ENCODE measurements at places on chromosomes 13 and 19. TPM values are rescaled to one million over a fixed set of nuclear protein-coding genes. Genes with fewer than 3 reads are reported as not detected.
A peak's percentile ranks its signal among the peaks of the same experiment; 100 is the strongest.

- H3K27me3 ChIP-seq = no peaks in the 10 kb centered on the region
- no peak for DNase-seq
- H3K27ac ChIP-seq = peak overlapping the region; percentile 26
- H3K4me1 ChIP-seq = peaks cover 20% of the 10 kb centered on the region
Observed at GRCh38 chr13:77339408-77339807, 12.5 kb upstream of the MYCBP2 start.

The BRSK1 gene
- total RNA-seq = 5.6 TPM

- no peak overlapping the region for H3K4me3 ChIP-seq
- no peak overlapping the region for H3K27ac ChIP-seq
- H3K27me3 ChIP-seq = peaks cover 5% of the 10 kb centered on the region
Observed at GRCh38 chr13:101384929-101385328, 31.4 kb downstream of the NALCN start.

GRCh38 chr19:29667387-29667783, 2.1 kb downstream of the PLEKHF1 start:
- peak overlapping the region; percentile 85 for H3K27ac ChIP-seq
- H3K36me3 ChIP-seq = peaks cover 40% of the 10 kb centered on the region
- H3K27me3 ChIP-seq = no peaks in the 10 kb centered on the region
- H3K4me1 ChIP-seq = peaks cover 76% of the 10 kb centered on the region
- no peak for DNase-seq

GRCh38 chr13:49652355-49653305, 24.3 kb downstream of the ARL11 start:
- H3K27ac ChIP-seq = no peak overlapping the region
- H3K4me3 ChIP-seq = no peak overlapping the region
- no peaks in the 10 kb centered on the region for H3K27me3 ChIP-seq
- no peaks in the 10 kb centered on the region for H3K4me1 ChIP-seq
- peaks cover 2% of the 10 kb centered on the region for H3K36me3 ChIP-seq

- no peak overlapping the region for H3K4me3 ChIP-seq
- no peak for DNase-seq
- no peaks in the 10 kb centered on the region for H3K4me1 ChIP-seq
- no peaks in the 10 kb centered on the region for H3K36me3 ChIP-seq
- H3K27ac ChIP-seq = no peak overlapping the region
- peaks cover 8% of the 10 kb centered on the region for H3K27me3 ChIP-seq
Observed at GRCh38 chr13:102487330-102487729, 85.5 kb upstream of the FGF14 start.

DNA sequence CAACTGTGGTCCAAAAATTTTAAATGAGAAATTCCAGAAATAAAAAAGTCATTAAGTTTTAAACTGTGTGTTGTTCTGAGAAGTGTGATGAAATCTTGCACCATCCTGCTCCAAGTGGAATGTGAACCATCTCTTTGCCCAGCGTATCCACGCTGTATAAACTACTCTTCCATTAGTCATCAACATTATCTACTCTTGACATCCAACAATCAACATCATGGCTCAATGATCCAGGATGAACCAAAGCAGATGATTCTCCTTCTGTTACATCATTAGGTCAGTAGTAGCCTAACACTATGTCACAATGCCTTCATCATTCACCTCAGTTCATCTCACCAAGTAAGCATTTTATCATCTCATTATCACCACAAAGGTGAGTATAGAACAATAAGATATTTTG, 55.3 kb downstream of the SUCLA2 start:
- H3K36me3 ChIP-seq = peaks cover 40% of the 10 kb centered on the region
- H3K27me3 ChIP-seq = no peaks in the 10 kb centered on the region
- H3K4me1 ChIP-seq = no peaks in the 10 kb centered on the region
- DNase-seq = no peak

- no peaks in the 10 kb centered on the region for H3K4me1 ChIP-seq
- peaks cover 9% of the 10 kb centered on the region for H3K27me3 ChIP-seq
- no peak for DNase-seq
- no peak overlapping the region for H3K4me3 ChIP-seq
Observed at GRCh38 chr13:42633495-42633894, 59.5 kb downstream of the TNFSF11 start.

The SHC2 gene
- not detected for total RNA-seq
